ENCODE measurements at places on chromosomes 6 and 20. TPM values are rescaled to one million over a fixed set of nuclear protein-coding genes. Genes with fewer than 3 reads are reported as not detected.

HNF4A gene
- 3.5 TPM for total RNA-seq

- H3K27ac ChIP-seq = peak overlapping the region; percentile 77
- no peaks in the 10 kb centered on the region for H3K36me3 ChIP-seq
- DNase-seq = no peak
- no peaks in the 10 kb centered on the region for H3K27me3 ChIP-seq
- no peak overlapping the region for H3K4me3 ChIP-seq
Measured at GRCh38 chr6:111971866-111972532, 81.9 kb upstream of the CCN6 start.

GRCh38 chr20:62663145-62664018 lies 21.1 kb downstream of the SLCO4A1 start:
- H3K27ac ChIP-seq = no peak overlapping the region
- H3K36me3 ChIP-seq = no peaks in the 10 kb centered on the region
- DNase-seq = no peak
- no peaks in the 10 kb centered on the region for H3K27me3 ChIP-seq

DNA sequence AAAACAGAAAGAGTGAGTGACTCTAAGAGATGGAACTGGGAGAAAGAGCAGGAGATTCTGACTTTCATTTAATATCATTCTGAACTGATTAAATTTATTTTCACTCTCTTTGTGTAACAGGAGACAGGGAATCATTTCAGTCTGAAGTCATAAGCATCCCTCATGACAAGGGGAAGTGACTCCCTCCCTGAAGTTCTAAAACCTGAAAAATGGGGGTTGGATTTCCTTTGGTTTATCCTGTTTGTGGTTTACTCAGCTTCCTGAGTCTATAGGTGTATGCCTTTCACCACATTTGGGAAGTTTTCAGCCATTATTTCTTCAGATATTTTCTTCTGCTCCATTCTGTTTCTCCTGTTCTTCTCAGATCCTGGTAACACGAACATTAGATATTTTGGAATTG lies 3.4 kb upstream of the FKBP1A start:
- no peaks in the 10 kb centered on the region for H3K4me1 ChIP-seq
- H3K27ac ChIP-seq = peak overlapping the region; percentile 89
- no peaks in the 10 kb centered on the region for H3K27me3 ChIP-seq
- no peak overlapping the region for H3K4me3 ChIP-seq
- DNase-seq = no peak

- no peaks in the 10 kb centered on the region for H3K4me1 ChIP-seq
- no peaks in the 10 kb centered on the region for H3K36me3 ChIP-seq
- H3K27me3 ChIP-seq = no peaks in the 10 kb centered on the region
- no peak overlapping the region for H3K27ac ChIP-seq
- no peak for DNase-seq
Measured at GRCh38 chr6:90100059-90100665, 196.5 kb downstream of the BACH2 start.
